Panc1 (cell line): ENCODE measurements at places on chromosomes 6 and 20. TPM values are rescaled to one million over a fixed set of nuclear protein-coding genes. Genes with fewer than 3 reads are reported as not detected.

The SERAC1 gene
- 8.2 TPM for total RNA-seq

The SIRPB1 gene
- total RNA-seq, result 0.72 TPM

The HM13 gene
- total RNA-seq, result 337 TPM

The SGK2 gene
- 0.90 TPM for total RNA-seq

The CUL7 gene
- total RNA-seq, result 32.1 TPM

The ESR1 gene
- 0.03 TPM for total RNA-seq

The SYCP2L gene
- total RNA-seq, result 2.4 TPM
